ENCODE measurements at places on chromosomes 2 and 18. TPM values are rescaled to one million over a fixed set of nuclear protein-coding genes. Genes with fewer than 3 reads are reported as not detected.

The NEU2 gene
- total RNA-seq = not detected

The MGAT4A gene
- 147 TPM for total RNA-seq

The CAPN13 gene
- total RNA-seq = not detected

The CCDC68 gene
- not detected for total RNA-seq

The ABCG5 gene
- total RNA-seq = not detected

The NCL gene
- total RNA-seq = 457 TPM

- no peak overlapping the region for H3K4me3 ChIP-seq
- H3K27ac ChIP-seq = no peak overlapping the region
- no peaks in the 10 kb centered on the region for H3K36me3 ChIP-seq
- DNase-seq = no peak
- H3K27me3 ChIP-seq = no peaks in the 10 kb centered on the region
Measured at GRCh38 chr2:46530639-46531038, 51.3 kb downstream of the TMEM247 start.

GRCh38 chr2:27185331-27186026 is 26.4 kb upstream of the ATRAID start:
- H3K27me3 ChIP-seq = no peaks in the 10 kb centered on the region
- H3K4me3 ChIP-seq = no peak overlapping the region
- H3K27ac ChIP-seq = no peak overlapping the region

DNA sequence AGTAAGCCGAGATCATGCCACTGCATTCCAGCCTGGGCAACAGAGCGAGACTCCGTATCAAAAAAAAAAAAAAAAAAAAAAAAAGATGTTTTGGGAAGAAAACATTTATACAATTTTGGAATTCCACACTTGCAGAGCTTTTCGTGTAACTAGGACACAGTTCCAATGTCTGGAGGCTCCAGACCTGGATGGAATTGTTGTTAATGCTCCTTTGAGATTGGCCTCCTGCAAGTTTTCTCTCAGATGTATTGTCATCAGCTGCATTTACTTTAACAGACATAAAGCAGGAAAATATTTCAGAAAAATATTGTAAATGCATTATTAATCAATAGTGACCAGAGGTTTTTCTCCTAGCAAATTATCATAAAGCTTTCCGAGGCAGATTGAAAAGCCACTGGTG is 124.1 kb downstream of the RBM43 start:
- DNase-seq = no peak
- H3K4me3 ChIP-seq = no peak overlapping the region
- H3K27ac ChIP-seq = no peak overlapping the region

GRCh38 chr2:30692829-30693275 is 114.4 kb downstream of the CAPN13 start:
- no peak overlapping the region for H3K4me3 ChIP-seq
- no peak overlapping the region for H3K27ac ChIP-seq
- no peaks in the 10 kb centered on the region for H3K27me3 ChIP-seq
- H3K4me1 ChIP-seq = no peaks in the 10 kb centered on the region
- H3K36me3 ChIP-seq = no peaks in the 10 kb centered on the region
- no peak for DNase-seq

DNA sequence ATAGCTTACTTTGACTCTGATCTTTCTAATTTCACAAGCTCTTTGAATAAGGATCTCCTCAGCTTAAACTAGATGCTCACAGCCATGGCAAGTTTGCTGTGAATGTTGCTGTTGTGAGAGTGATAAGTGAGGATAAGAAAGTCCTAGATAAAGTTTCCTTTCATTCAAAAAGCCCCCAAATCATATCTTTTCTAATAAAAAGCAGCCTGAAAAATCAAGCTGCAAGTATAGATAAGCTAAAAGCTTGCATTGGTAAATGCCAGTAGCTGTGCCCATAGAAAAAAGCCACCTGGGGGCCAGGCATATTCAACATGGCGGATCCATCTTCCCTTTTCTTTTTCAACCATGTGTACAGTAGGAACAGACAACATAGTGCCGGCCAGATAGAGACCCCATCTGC is 4.3 kb downstream of the NLRC4 start:
- H3K36me3 ChIP-seq = no peaks in the 10 kb centered on the region
- H3K27ac ChIP-seq = no peak overlapping the region
- no peak for DNase-seq
- H3K27me3 ChIP-seq = no peaks in the 10 kb centered on the region
- H3K4me1 ChIP-seq = no peaks in the 10 kb centered on the region

GRCh38 chr2:241489733-241490680 is 18.4 kb downstream of the STK25 start:
- no peak overlapping the region for H3K27ac ChIP-seq
- H3K36me3 ChIP-seq = peaks cover 2% of the 10 kb centered on the region
- H3K4me1 ChIP-seq = no peaks in the 10 kb centered on the region
- no peak for DNase-seq
- no peaks in the 10 kb centered on the region for H3K27me3 ChIP-seq

DNA sequence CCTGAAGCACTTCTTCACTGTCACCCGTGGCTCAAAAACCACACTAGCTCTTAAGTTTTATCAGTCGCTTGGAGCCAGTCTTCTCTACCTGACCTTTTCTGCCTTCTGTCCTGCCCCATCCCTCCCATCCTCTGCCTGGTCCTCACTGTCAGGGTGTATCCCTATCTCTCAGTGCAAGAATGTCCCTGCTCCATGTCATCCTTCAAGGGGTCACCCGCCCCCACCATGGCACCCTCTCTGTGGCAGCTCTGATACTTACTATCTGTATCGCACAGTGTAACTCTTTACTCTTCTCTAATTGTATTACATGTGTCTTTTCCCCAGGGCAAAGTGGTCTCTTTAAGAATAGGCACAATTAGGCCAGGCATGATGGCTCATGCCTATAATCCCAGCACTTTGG is 4.4 kb downstream of the VAMP5 start:
- H3K27ac ChIP-seq = no peak overlapping the region
- DNase-seq = no peak
- H3K36me3 ChIP-seq = no peaks in the 10 kb centered on the region
- peaks cover 16% of the 10 kb centered on the region for H3K4me1 ChIP-seq

GRCh38 chr2:178234648-178235047 is 40.3 kb downstream of the OSBPL6 start:
- no peaks in the 10 kb centered on the region for H3K27me3 ChIP-seq
- DNase-seq = no peak
- no peaks in the 10 kb centered on the region for H3K4me1 ChIP-seq
- H3K36me3 ChIP-seq = no peaks in the 10 kb centered on the region

DNA sequence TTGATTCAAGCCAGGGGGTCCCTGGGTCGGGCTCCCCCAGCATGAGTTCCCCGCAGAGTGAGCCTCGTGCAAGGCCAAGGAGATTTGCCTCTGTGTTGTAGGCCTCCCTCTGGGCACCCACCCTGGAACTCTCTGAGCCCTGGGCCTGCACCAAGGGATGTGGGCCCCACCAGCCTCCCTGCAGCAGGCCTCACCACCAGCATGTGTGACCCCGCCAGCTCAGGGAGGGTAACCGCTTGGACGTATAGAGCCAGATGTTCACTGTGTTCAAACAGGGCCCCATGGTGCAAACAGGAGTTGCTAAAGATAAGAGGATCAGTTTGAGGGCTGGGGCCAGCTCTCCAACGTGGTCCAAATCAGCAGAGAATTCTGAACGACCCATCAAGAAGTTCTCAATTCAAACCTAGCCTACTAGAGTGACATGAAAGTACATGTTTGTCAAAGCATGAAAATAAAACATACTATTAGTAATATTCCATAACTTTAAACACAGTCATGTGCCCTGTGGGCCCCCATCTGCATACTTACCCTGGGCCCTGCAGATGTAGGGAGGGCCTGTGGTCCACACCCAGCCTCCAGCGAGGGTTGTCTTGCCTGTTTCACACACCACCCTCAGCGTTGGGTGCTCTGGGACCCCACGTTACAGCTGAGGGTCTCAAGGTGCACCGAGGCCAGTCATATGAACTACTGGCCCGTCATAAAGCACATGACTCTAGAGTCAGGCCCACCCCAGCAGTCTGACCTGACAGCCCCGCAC is 5.5 kb upstream of the TUBB6 start:
- H3K4me1 ChIP-seq = peaks cover 4% of the 10 kb centered on the region
- H3K27me3 ChIP-seq = no peaks in the 10 kb centered on the region
- H3K4me3 ChIP-seq = no peak overlapping the region
- H3K36me3 ChIP-seq = no peaks in the 10 kb centered on the region
- H3K27ac ChIP-seq = no peak overlapping the region

- no peak overlapping the region for H3K4me3 ChIP-seq
- no peaks in the 10 kb centered on the region for H3K4me1 ChIP-seq
- H3K27ac ChIP-seq = no peak overlapping the region
Measured at GRCh38 chr2:64515086-64515485, 9.0 kb upstream of the AFTPH start.

DNA sequence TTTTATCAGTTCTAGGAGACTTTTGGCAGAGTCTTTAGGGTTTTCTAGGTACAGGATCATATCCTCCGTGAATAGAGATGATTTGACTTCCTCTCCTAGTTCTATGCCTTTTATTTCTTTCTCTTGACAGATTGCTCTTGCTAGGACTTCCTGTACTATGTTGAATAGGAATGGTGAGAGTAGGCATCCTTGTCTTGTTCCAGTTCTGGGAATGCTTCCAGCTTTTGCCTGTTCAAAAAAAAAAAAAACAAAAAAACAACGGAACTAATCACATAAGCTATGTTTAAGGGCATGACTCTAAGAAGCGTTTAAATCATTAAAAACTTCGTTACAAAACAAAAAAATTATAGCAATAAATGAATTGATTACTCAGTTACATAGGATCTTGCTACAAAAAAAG is 145.7 kb downstream of the NUP35 start:
- no peaks in the 10 kb centered on the region for H3K27me3 ChIP-seq
- no peaks in the 10 kb centered on the region for H3K4me1 ChIP-seq
- H3K4me3 ChIP-seq = no peak overlapping the region
- H3K27ac ChIP-seq = no peak overlapping the region

DNA sequence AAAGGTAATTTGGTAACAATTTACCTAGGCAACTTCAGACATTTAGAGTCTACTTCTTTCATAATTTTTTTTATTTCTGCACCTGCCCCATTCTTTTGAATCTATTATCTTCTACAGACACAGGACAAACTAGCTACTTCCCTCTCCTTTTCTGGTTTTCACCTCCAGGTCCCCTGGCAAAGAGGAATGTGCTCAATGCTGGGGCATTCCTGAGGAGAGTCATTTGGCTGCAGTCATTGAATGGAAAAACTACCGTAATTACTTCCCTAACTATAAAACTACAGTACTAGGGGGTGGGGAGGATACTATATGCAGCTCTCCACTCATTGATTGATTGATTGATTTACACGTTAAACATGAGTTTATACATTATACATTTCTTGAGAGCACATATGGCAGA is 11.2 kb upstream of the ARHGAP28 start:
- H3K27me3 ChIP-seq = no peaks in the 10 kb centered on the region
- no peaks in the 10 kb centered on the region for H3K4me1 ChIP-seq
- no peak overlapping the region for H3K27ac ChIP-seq
- no peaks in the 10 kb centered on the region for H3K36me3 ChIP-seq
- H3K4me3 ChIP-seq = no peak overlapping the region

DNA sequence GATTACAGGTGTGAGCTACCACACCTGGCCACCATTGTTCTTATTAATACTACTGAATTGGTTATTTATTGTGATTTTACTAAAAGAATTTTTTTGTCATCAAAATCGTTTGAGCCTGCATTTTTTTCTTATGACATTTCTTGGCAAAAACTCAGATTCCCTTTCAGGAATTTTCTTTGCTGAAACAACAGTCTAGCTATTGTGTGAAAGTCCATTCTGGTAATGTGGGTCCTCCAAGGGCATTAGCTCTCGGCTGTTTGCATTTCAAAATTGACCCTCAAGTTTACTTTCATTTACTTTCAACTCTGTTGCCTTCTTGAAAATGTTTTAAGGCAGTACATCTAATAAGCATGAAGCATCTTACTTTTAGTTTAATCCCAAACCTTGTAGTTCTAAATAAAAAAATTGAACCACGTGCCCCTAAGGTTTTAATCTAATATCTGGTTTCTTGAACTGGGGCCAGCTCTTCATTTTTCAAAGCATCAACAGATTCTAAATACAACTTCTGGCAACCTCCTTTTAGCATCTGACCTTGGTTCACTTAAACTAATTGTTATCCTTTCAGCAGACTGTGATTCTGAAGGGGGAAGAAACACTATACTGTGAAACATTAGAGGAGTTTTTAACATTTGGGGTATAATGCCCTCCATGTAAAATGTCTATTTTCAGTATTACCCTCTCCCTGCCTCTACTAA is 325.2 kb upstream of the RAB12 start:
- no peak overlapping the region for H3K4me3 ChIP-seq
- H3K27ac ChIP-seq = no peak overlapping the region
- H3K36me3 ChIP-seq = no peaks in the 10 kb centered on the region

- H3K36me3 ChIP-seq = no peaks in the 10 kb centered on the region
- H3K27ac ChIP-seq = no peak overlapping the region
- no peak for DNase-seq
Measured at GRCh38 chr2:53315149-53315548, 452.5 kb upstream of the CHAC2 start.

DNA sequence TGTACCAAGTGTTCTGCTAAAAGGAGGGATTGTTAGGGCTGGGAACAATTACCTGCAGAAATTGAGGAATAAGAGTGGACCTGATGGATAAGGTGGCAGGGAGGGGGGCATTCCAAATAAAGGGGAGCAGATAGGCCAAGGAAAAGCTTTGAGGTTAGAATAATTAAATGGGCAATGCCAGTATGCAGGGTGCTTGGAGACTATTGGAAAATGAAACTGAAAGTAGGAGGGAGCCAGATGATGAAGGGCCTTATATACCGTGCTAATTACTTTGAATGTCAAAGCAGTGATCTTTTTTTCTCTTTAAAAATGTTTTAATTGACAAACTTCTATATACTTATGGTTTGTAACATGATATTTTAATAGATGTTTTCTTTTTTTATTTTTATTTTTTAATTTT is 42.9 kb downstream of the MMADHC start:
- no peaks in the 10 kb centered on the region for H3K27me3 ChIP-seq
- no peaks in the 10 kb centered on the region for H3K36me3 ChIP-seq
- H3K4me3 ChIP-seq = peak overlapping the region; percentile 49
- DNase-seq = peak; percentile 23

DNA sequence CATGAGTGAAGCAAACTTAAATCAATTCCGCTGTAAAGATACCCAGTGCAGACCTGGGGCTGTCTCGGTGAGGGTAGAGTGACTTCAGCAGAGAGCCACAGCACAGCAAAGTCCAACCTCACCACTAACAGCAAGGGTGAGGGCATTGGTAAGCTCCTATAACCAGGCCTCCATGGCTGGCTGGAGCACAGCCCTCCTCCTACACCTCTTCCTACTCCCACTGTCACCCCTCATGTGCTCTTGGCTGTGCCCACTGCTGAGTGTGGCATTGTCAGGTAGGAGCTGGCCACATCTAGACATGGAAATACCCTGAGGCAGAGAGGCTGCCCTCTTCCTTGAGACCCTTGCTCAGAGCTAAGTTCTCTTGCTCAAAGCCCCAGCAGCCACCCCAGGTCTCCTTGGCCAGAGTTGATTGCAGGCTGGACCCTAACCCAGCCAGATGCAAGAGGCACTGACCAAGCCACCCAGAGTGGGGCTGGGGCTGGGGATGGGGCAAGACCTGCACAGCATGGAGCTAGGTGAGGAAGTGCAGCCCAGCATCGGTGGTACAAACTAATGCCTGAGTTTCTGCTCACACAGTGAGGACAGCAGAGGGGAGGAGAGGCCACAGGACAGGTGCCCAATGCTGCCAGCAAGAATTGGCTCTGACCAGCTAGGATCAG is 77.6 kb upstream of the RAB6C start:
- no peaks in the 10 kb centered on the region for H3K36me3 ChIP-seq
- H3K4me1 ChIP-seq = no peaks in the 10 kb centered on the region
- H3K4me3 ChIP-seq = no peak overlapping the region
- no peak for DNase-seq

GRCh38 chr2:219250049-219250781 is 2.8 kb upstream of the TUBA4B start:
- no peak for DNase-seq
- H3K4me3 ChIP-seq = peak overlapping the region; percentile 65
- peaks cover 11% of the 10 kb centered on the region for H3K36me3 ChIP-seq

GRCh38 chr18:57087644-57088376 is 59.1 kb upstream of the BOD1L2 start:
- no peaks in the 10 kb centered on the region for H3K27me3 ChIP-seq
- H3K4me3 ChIP-seq = no peak overlapping the region
- DNase-seq = no peak
- H3K36me3 ChIP-seq = no peaks in the 10 kb centered on the region
- H3K4me1 ChIP-seq = peaks cover 7% of the 10 kb centered on the region

Data from naive thymus-derived CD4-positive, alpha-beta T cell (primary cell).